ENCODE measurements at places on chromosomes 6 and 20.

- DNase-seq: no peak
These were observed 64.8 kb upstream of the NRSN1 start for GRCh38 chr6:24060982-24061754.

GRCh38 chr6:144939921-144940320, 654.8 kb downstream of the UTRN start:
- no peak for DNase-seq

DNA sequence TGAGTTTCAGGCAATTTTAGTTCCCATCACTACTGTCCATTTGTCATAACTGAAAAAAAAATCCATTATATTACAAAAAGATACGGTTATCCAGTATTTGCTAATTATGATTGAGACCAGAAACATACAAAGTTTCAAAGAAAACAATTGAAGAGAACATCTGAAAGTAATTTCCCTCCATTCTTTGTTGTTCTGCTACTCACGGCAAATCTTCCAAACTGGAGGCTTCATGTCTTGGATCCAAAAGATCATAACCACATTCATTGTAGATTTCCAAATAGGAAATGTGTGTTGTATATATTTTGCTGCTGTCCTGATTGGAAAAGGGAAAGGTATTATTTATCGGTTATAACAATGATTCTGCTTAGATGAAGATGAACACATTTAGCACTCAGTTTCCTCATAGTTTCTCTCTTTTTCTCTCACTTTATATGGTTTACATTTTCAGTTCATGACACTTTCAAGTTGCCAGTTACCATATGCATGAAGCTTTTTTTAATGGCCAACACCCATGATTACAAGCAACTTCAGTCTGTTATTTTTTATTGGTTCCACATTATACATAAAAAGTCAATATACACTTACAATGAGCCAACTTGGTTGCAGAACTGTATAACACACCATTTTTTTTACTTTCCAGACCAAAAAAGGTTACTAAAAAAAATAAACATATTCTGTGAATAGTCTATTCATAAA, 90.4 kb downstream of the KIF6 start:
- no peak for DNase-seq

GRCh38 chr6:45472382-45472781, 94.6 kb upstream of the SUPT3H start:
- DNase-seq: no peak

DNA sequence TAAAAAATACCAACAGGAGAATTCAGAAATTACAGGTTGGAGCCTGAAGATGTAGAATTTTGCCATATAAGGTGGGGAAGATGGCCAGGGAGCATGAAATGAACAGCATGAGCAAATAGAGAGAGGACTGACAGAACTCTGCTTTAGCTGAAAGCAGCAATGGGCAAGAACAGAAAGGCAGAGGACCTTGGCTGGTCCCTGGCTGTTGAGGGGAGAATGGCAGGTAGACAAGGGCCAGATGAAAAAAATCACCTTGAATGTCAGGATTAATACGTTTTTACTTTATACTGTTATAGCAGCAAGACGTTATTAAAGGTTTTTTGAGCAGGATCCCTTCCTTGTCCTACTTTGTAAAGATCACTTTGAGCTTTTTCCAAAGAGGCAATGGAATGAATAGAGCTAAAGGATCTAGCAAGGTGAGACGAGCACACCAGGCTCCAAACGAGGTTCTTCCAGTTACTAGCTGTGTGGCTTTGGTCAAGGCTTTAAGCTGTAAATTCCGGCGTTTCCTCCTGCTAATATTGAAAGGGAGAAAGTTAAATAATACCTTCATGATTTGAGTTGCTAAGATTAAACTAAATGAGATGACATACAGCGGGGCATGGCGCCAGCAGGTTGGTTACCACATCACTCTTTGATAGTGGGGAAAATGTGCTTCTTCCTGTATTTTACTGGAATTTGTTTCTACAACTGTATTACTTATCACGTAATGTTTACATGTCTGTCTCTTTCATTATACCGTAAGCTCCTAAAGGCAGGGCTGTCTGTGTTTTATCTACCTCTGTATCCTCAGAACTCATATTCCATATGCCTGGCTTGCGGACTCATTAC, 776 bp downstream of the PPIL1 start:
- DNase-seq: no peak

DNA sequence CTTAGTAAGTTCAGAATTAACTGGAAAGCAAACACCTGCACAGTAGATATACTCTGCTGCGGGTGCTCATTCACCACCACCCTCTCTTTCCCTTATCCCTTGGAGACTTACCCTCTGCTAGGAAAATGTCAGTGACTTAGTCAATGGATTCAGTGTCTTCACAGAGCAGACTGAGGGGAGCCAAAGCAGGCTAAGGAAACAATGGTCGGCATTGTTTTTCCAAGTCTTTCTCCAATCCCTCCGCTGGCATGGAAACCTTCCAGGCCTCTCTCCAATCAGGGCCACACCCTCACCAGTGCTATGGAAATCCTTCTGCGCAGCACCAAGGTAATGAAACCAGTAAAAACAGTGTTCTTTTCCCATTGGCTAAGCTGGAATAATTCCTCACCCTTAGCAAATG, 531.2 kb downstream of the TFAP2B start:
- no peak for DNase-seq

GRCh38 chr6:69693762-69694161, 103.0 kb downstream of the LMBRD1 start:
- DNase-seq: no peak

DNA sequence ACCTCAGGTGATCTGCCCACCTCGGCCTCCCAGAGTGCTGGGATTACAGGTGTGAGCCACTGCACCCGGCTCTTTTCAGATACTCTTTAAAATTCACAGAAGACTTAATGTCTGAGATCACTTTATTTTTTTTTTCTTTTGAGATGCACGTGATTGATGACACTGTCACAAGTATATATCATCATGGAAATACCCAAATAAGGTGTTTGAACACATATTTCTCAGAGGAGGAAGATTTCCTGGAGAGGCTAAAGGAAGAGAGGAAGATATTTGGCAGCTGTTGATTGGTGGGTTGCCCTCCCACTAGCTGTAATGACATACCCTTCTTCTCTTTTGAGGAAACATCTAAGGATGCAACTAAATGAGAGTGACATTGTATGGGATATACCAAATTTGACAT, 225.9 kb upstream of the CITED2 start:
- DNase-seq: no peak

- DNase-seq: no peak
These were observed 42.8 kb downstream of the SLC35B3 start for GRCh38 chr6:8392569-8392968.

- no peak for DNase-seq
These were observed 1261.9 kb upstream of the CITED2 start for GRCh38 chr6:140636271-140636907.

DNA sequence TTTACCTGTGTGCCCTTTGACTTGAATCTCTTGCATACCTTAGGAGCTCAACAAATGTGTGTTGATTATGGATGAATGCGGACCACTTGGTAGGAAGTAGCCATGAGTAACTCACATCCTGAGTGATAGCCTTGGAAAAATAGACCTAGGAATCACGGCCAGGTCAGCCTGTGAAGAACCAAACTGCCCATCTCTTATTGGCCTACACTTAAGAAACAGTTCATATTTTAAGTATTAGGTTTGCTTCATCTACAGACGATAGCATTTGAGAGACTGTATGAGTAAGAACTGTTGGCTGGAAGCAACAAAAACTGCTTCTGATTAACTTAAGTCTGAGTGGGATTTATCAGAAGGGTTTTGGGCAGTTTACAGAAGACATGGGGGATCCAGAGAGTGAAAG, 320.1 kb upstream of the PRND start:
- no peak for DNase-seq

DNA sequence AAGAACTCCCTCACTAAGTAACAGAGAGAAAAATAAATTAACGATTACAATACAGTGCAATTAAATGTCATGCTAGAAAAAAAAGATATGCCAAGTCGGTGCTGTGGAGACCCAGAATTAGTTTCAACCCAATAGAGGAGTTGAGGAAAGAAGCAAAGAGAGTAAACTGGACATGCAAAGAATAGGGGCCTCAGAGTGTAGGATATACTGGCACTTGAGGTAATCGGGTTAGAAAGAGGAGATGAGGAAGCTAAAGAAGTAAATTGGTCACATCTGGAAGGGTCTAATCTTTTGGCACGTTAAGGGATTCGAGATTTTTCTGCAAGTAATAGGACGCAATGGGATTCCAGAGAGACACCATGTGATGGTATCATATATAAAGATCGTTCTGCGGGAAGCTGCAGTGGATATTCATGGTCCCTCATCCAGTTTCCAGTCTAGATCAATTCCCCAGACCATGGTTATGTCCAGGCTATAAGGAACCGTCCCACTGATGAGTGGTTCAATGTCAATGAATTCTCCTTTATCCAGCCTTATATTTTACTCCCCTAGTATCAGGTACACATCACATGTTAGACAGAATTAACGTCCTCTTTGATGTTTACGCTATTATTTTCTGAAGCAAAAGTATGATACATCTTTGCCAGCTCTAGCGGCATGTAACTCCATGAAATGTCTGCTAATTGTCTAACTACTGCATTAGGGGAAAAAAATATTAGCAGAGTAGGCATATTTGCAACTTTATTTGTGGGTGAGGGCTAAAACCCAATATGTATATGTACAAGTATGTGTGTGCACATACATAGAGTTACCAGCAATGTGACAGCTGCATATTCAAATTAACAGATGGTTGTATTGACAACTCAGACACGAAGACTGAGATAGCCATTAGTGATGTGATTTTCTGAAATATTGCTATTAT, 1.1 kb upstream of the TBC1D32 start:
- DNase-seq: no peak

DNA sequence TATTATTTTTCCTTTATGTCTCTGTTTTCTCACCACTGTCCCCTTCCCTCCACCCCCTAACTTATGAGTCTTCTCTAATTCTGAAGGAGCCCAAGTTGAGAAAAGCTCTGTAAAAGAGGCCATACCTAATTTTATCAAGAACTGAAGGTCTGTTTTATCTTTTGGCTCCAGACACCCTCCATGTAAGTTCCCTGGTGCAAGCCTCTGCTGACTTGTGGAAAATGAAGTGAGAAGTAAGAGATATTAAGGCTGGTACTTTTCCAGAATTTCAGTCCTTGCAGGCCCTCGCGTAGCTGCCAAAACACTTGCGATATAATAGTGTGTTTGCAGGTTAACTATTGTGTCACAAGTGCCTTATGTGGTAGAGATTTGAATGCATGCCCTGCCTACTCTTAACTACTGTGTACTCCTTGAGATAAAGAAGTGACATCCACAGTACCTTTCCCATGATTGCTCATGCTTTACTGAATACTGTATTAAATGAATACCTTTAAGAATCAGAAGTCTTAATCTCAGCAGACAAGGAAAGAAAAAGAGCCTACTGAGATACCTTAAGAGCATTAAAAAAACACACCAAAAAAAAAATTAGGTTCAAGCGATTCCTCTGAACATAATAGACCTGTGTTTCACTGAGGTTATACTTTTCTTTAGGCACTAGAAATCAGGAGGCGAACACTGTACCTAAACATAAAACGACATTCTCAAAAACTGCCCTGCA, 143.6 kb upstream of the ZNF184 start:
- no peak for DNase-seq

GRCh38 chr6:169269180-169270076, 15.8 kb upstream of the THBS2 start:
- no peak for DNase-seq

- DNase-seq: no peak
These were observed 1.9 kb upstream of the TBX18 start for GRCh38 chr6:84766118-84766798.

GRCh38 chr6:136549300-136550044, 750 bp downstream of the MAP7 start:
- DNase-seq: no peak

GRCh38 chr6:12841619-12842018, 125.1 kb downstream of the PHACTR1 start:
- DNase-seq: no peak

- DNase-seq: no peak
These were observed 46.6 kb downstream of the SCGN start for GRCh38 chr6:25698631-25699030.

- DNase-seq: peak; percentile 31
These were observed 252.8 kb downstream of the CDH26 start for GRCh38 chr20:60210779-60211617.

GRCh38 chr6:105226598-105227294, 46.9 kb upstream of the POPDC3 start:
- no peak for DNase-seq

DNA sequence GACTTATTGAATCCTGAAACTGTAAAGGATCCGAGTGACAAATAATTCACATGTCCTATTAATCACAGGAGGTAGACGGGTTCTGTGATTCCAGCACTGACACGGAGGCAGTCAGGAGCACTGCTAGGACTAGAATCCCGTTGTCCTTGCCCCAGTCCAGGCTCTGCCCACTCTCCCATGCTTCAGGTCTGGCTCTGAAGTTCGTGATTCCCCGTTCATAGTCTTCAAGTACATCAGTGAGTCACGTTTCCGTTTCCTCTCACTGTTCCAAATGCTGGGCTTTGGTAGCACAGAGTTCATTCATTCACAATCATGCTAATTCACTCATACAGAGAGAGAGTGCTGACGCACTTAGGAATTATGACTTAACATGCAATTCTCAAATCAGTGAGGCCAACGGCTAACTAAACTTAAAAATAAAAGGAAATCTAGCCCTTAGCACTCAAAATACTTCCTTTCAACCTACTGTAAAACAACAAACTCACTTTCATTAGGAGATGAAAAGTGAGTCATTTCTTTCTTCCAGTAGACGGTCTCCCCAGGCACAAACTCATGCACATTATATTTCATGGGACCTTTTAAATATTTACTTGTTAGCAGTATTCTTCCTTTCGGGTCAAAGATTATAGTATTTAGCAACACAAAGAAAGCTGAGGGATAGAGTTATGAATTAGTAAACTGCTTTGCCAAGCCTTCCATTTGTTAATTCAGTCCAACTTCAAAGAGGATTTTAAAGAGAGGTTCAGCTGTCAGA, 94.0 kb upstream of the NHSL1 start:
- DNase-seq: no peak

GRCh38 chr6:147699637-147700036, 191.1 kb downstream of the SAMD5 start:
- DNase-seq: no peak

DNA sequence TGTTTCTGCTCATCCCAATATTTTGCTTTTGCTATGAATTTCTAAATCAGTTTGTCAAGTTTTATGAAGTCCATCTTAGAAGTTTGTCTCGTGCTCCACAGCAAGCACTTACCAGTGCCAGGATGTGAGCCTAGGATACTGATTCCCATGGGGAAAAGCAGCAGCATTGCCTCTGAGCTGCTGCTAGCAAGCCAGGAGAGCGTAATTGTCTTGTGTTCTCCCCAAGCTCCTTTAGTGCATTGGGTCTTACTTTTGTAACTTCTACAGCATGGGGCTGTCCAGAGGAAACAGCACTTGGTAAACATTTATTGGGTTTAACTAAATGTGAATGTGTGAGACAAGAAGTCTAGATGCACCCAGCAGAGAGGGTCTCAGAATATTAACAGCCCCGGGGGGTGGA, 76.1 kb downstream of the RNF182 start:
- no peak for DNase-seq

Measured in stimulated activated CD8-positive, alpha-beta memory T cell treated with anti-CD3 and anti-CD28 coated beads, Interleukin-4, amount 100 ng/mL, for 1 hour (primary cell).